Stimulated activated CD8-positive, alpha-beta memory T cell treated with anti-CD3 and anti-CD28 coated beads, Interleukin-2, amount 100 ng/mL, for 1 hour (primary cell): ENCODE measurements at places on chromosomes 13 and 19.

GRCh38 chr19:45218911-45219743 lies 26.1 kb downstream of the EXOC3L2 start:
- no peak for DNase-seq

DNA sequence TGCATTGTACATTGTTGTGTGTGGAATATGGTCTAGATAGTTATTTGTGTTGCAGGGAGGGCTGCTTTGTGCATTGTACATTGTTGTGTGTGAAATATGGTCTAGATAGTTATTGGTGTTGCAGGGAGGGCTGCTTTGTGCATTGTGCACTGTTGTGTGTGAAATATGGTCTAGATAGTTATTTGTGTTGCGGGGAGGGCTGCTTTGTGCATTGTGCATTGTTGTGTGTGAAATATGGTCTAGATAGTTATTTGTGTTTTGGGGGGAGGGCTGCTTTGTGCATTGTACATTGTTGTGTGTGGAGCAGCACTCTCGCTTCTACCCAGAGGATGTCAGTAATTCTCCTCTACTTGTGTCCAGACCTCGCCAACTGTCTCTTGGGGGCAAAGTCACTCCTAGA lies 36.3 kb upstream of the ZNF835 start:
- no peak for DNase-seq

DNA sequence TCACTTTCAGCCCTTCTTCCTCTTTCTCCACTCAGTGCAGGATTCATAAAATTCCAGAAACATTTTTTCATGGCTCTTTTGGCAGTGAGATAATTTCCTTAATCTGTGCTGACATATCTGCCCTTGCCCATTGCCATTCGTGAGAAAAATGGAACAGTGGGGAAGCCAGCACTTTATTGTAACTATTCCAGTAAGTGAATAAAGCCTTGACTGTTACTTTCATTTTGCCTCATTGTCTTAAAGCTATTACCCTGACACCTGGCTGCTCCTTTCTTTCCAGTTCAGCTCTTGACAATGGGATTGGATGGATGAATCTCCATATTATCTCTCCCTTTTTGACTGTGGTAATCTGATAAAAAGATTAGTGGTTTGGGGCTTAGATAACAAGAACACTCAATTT lies 1068.1 kb upstream of the PCDH20 start:
- DNase-seq = no peak

DNA sequence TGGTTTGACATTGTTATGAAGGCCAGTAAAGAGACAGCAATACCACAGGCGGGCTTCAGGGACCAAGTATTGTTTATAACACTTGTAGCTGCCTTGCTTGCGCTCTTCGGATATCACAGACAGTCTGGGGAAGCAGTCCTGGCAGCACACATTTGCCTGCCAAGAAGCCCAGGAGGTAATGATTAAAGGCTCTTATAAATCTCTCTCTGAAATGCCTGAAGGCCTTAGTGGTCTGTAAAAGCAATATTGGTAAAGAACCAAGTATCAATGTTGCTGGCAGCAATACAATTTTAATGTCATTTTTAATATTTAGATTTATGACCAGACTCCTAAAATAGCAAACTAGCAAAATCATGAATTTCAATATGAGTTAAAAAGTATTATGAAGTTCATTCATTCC lies 1312.4 kb downstream of the PCDH9 start:
- no peak for DNase-seq

DNA sequence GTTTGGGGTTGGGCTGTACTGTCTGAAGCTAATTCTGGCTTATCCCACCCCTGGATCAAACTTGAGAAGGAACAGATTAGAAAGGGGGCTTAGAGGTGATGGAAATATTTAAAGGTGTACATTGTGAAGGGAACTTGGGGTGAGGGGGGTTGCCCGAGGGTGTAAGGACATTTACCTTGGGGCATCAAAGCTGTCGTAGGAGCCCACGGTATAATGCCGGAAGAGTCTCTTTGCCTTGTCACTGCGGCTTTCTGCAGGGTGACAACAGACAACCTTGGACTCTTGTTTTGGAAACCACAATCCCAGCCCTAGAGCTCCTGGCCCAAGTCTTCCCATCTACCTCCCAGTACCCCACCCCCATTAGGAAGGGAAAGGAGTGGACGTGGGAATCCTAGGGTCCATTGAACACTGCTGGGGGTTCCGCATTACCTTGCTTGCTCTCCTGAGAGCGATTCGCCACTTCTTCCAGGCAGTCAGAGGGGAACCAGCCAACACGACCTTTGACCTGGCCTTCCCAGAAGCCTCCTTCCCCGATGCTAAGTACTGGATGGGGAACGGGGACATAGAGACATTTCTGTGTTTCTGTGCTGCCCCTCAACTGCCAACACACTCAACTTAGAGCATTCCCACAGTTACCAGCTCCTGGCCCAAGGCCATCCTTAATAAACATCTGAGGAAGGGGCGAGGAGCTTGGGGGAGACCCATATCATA lies 22.0 kb downstream of the SHANK1 start:
- DNase-seq = no peak

- DNase-seq = no peak
Observed at GRCh38 chr13:29336356-29336755, 259.1 kb downstream of the SLC7A1 start.
